ENCODE measurements at places on chromosomes 3 and 15.

DNA sequence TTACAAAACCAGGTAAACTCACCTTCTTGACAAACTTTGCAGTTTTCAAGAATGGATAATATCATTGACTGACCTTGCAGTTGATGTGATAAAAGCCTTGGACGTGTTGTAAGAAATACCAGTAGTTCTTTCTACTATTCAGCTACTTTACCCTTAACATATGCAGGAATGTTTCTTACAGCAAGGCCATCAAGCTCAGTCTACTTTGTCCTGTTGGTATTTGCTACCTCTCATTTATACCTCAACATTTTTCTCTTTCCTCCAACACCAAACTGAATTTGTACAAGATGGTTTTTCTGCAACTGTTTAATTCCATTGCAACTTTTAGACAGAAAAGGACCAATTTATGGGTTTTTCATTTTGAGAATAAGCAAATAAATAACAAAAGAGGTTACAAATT, 147.4 kb upstream of the BCHE start:
- DNase-seq: no peak

GRCh38 chr15:39400821-39401550, 179.9 kb upstream of the THBS1 start:
- DNase-seq: no peak

DNA sequence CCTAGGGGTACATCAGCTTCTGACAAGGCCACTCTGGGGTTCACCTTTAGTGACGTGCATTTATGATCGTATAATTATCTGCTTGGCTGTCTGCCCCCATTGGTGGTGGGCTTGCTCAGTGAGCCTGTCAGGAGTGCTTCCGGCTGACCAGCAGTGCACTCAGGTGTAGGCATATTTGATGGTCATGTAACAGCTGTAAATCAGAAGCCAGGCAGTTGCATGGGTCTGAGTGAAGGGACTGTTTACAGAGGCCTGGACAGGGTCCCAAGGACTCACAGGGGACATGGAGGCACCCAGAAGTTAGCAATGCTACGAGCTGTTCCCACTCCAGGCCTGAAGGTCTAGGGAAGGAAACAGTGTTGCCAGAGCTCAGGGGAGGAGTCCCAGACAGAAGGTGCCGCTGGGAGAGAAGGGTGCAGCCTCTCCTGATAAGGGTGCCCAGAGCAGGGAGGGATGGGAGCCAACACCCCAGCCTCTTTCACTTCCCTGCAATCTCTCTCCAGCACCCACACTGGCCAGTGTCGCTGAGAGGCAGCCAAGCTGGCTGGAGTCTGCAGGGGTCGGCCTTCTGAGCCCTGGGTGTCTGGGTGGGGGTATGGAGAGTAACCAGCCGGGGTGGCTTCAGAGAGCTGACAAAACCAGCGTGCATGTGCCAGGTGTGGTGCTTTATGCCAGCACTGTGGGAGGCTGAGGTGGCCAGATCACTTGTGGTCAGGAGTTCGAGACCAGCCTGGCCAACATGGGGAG, 61.3 kb upstream of the PRR23E start:
- DNase-seq: no peak

DNA sequence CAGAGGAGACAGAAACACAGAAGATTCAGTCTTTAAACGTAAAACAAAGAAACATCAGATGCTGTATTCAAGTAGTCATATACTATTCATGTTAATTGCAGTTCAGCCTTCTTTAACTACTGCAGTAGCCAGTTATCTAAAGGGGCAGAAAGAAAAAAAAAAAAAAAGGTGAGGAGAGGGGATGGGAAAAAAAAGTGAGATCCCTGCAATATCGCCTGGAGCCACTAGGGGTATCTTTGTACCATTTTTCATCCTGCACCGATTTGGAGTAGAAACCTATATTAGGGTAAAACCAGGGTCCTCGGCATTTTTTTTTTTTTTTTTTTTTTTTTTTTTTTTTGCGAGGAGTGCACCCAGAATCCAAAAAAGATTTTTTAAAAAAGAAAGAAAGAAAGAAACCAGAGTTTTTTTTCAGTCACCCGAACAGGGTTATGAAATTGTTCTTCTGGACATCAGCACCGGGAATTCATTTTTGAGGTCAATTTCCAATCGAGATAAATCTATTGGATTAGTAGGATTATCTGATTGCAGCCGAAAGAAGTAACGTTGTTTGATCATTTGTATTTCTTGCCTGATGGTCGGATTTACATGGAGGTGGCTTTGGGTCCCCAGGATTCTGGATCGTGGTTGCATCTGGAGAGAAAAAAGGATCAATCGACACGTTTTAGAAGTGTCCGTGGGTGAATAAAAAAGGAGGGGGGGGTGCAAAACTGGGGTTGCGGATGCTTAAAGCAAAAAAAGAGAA, 186.7 kb downstream of the NLGN1 start:
- DNase-seq: no peak

DNA sequence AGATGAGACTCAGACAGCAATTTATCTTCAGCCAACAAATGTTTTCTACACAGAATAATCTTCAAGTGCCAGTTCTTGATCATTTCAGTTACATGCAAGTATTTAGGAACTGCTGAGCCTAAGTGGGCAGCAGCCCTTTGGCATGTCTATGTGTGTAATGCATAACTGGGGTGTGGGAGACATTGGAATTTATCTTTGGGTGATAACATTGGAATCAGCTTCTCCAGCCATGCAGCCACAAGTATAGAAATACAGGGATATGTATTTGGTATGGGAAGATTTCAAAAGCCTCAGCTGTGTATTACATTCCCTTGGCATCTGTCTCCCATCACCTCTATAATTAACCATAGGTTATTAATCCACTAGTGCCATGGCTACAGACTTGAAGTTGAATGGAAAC, 63.4 kb upstream of the FOXP1 start:
- DNase-seq: no peak

DNA sequence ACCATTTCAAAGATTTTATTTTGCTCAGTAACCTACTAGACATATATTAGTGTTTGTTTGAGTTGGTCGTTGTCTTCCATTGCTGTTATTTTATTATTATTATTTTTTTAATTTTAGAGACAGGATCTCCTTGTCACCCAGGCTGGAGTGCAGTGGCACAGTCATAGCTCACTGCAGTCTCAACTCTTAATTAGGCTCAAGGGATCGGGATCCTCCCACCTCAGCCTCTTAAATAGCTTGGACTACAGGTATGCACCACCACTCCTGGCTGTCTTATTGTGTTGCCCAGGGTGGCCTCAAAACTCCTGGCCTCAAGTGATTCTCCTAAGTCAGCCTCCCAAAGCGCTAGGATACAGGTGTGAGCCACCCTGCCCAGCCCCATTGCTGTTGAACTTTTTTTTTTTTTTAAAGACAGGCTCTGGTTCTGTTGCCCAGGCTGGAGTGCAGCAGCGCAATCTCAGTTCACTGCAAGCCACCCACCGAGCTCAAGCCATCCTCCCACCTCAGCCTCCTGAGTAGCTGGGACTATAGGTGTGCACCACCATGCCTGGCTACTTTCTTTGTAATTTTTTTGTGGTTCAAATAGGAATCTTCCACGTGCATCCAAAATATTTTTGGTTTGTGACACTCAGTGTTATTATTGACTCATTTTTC, 18.2 kb downstream of the SETD5 start:
- DNase-seq: no peak

GRCh38 chr3:40108643-40109042, 200.9 kb upstream of the EIF1B start:
- no peak for DNase-seq

DNA sequence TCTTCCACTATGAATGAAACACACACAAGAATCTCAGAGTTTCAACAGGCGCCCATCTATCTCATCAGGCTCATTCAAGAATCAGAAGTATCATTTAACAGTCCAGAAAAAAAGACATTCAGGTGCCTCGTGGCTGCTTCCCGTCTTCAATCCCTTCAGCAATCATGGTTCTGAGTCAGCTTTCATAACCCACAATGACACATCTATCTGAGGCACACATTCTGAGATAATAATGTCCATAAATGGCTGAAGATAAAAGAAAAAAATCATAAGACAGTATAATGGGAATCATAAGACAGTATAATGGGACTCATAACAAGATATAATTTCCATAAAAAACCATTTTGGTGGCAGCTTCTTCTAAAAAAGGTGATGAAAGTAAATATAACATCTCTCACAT, 52.4 kb downstream of the TNIK start:
- no peak for DNase-seq

DNA sequence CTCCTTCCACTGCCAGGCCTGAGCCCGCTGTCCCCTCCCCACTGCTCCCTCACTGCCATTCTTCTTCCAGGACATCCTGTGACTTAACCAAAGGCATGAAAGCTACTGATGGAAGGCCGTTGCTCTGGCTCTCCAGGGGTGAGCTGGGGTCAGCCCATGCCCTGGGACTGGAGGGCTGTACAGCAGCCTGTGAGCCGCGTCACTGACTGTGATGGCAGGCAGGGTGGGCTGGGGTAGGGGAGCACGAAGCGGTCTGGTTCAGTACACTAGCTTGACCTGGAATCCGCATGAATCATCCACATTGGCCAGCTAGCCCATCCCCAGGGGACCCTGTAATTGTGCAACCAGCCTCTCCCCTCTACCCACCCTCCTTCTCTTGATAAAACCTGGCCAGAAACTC, 30.8 kb downstream of the CORO2B start:
- DNase-seq: no peak

DNA sequence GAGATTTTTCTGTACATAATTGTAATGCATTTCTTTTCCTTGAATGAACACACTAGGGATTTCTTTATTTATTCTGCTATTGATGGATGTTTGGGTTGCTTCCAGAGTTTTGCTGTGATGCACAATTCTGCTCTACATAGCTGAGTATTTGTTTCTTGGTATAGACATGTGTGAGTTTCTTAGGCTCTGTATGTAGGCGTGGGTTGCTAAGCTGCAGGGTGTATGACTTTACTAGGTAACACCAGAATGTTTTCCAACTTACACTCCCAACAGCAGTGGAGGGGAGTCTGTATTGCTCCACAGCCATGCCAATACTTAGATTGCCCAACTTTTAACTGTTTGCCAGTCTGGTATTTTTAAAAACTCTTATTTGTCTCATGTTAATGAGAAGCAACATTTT, 155.5 kb upstream of the TNIK start:
- DNase-seq: no peak

DNA sequence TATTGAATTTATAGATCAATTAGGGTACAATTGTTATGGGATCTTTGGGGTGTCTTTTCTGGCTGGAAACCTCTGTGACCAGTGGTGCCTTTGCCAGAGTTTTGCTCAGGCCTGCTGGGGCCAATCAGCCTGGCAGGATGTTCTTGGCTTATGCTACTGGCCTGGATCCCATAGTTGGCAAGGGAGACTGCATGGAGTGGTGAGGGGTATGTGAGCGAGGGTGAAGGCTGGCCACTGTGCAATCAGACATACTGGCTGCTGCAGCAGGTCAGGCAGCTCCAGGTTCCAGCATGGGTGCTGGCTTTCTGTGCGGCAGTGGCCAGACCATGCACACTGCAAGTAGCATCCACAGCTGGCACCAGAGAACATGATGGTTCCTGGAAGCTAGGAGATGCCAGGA, 1053.2 kb upstream of the GBE1 start:
- DNase-seq: no peak

DNA sequence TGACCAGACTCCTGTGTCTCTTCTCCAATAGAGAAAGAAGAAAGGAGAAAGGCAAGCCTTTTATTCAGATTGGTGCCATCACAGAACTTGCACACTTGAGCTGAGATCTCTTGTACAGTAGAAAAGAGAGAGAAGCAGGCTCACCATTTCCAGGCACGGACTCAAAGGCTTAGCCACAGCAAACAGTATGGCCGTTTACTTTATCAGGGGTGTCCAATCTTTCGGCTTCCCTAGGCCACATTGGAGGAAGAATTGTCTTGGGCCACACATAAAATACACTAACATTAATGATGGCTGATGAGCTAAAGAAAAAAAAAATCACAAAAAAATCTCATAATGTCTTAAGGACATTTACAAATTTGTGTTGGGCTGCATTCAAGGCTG, 5.0 kb downstream of the IFT80 start:
- DNase-seq: no peak

- no peak for DNase-seq
These were observed 35.2 kb downstream of the ZNF710 start for GRCh38 chr15:90036343-90036742.

- no peak for DNase-seq
These were observed 71.1 kb downstream of the CCNL1 start for GRCh38 chr3:157088601-157089454.

GRCh38 chr15:74955796-74956647, 550 bp downstream of the RPP25 start:
- DNase-seq: peak; percentile 29

DNA sequence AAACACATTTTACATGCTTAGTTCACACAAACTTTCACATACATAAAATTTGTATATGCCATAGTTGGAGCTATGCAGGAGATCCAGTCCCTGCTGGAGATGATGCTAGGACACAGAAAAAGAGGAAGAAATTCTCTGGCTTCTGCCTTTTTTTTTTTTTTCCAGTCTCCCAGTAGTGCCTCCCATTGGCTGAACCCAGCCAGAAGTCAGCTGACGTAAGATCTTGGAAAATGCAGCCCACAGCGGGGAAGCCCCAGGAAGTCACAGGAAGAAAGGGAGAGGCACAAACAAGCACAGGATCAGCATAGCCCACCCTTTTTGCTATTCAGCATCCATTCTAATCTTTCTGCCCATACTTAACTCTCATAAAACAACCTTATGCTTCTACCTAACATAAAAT, 38.5 kb downstream of the SCN11A start:
- no peak for DNase-seq

DNA sequence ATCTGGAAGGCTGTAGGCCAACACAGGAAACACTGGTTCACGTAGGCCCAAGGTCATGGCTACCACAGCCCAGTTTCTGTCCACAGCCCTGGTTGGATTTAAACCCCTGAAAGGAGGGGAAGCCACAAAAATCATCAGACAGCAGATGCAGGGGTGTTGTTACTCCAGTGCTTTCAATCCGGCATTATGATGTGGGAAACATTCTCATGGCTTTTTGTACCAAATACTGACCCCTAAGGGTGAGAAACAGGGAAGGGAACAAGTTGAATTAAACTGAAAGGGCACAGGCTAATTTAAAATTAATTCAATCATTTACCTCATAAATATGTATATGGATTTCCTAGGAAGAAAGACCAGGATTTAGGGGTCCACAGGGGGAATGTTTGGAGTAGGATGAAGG, 375.6 kb downstream of the CTNNB1 start:
- DNase-seq: no peak

- no peak for DNase-seq
These were observed 22.6 kb downstream of the NTRK3 start for GRCh38 chr15:88233921-88234320.

GRCh38 chr3:34012102-34012461, 213.7 kb downstream of the PDCD6IP start:
- DNase-seq: no peak

- DNase-seq: no peak
These were observed 235.9 kb upstream of the ST8SIA2 start for GRCh38 chr15:92157666-92158298.

- DNase-seq: no peak
These were observed 204.1 kb downstream of the THRB start for GRCh38 chr3:24290596-24290995.

DNA sequence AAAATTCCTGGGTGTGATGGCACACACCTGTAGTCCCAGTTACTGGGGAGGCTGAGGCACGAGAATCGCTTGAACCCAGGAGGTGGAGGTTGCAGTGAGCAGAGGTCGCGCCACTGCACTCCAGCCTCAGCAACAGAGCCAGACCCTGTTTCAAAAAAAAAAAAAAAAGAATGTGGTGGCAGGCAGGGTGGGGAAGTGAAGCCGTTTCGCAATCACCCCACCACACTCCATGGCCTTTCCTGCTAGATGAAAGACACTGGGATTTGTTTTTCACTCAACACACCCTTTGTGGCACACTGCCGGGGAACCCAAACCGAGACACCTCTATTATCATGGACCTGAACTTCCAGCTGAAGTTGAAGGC, 172.4 kb upstream of the IQSEC1 start:
- no peak for DNase-seq
